Spleen (tissue), 13 donors: ENCODE measurements at places on chromosomes 3 and 15.

- no peak for DNase-seq
Measured at GRCh38 chr3:134693226-134693625, 42.4 kb upstream of the KY start.

DNA sequence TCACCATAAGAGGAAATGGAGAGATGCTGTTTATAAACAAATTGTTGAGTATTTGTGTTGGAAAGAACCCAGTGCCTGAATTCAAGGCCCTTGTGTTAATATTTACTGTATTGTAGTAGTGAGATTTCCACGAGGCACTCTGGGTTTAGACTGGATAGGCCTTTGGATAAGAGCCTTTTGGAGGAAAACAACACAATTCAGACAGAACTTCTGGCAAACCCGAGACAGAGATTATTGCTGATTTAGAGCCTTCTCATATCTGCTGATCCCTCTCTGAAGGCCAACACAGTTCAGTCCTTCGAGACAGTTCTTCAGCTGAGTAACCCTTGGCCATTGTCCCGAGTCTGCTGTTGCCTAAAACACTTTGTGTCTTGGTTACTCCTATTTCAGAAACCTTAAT lies 55.7 kb downstream of the LMCD1 start:
- DNase-seq, result no peak

DNA sequence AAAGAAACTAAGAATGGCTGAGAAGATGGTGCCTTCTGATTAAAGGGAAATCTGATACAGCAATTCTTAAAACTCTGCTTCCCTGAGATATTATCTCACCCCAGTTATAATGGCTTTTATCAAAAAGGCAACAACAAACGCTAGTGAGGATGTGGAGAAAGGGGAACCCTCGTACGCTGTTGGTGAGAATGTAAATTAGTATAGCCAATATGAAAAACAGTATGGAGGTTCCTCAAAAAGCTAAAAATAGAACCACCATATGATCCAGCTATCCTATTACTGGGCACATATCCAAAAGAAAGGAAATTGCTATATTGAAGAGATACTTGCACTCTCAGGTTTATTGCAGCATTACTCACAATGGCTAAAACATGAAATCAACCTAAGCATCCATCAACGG lies 65.1 kb downstream of the GOLIM4 start:
- no peak for DNase-seq

DNA sequence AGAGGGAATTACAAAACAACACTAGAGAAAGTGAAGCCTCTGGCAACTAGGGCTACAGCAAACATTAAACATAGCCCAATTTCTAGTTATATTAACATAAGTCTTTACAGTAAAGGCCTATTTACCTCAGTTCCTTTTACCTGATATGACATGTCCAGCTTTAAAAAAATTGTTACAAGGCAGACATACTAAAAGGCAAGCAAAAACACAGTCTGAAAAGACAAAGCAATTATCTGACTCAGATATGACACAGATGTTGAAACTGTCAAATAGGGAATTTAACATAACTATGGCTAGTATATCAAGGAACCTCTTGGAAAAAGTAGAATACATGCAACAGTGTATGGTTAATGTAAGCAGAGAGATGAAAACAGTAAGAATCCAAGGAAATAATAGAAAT lies 238.6 kb downstream of the RAP2B start:
- no peak for DNase-seq

DNA sequence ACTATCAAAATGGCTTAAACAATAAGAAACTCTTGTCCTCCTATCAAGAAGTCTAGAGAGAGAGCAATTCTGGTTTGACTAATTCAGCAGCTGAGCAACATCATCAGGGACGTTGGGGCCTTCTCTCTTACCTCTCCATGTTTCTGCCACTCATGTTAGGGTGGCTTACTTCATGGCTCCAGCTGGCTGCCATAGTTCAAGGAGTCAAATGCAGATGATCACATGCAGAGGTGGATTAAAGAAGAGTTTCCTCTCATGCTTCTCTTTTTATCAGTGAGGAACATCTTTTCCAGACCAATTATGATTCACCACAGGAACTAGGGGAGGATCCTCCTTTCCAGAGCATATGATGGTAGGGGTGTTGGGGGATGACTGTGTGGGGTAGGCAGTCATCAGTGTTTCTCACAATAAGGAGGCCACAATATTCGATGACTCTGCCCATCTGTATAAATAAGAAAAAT lies 45.5 kb downstream of the NEK11 start:
- no peak for DNase-seq

DNA sequence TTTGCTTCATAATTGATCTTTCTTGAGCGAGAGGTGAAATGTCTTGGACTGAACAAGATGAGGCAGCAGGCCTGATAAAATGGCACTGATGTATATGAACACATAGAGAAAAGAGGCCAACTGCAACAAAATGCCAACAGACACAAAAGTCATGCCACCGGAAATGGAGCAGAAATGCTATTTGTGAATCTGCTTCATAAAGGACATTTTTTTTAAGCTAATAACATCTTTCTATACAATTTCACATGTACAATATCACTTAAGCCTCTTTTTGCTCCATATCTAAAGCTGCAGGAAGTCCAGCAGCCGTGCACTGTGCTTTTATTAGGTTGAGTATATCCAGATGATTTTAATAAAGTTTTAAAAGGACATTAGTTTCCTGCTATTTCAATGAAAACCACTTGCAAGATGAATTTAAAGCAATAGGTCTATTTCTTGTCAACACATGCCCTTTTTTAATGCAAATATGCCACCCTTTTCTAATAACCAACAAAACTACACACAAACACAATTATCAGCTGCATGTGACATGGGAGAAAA lies 169.2 kb upstream of the ADAMTS9 start:
- DNase-seq, result no peak
